T1000 (cell line): ENCODE measurements at places on chromosomes 4 and X.
A peak's percentile ranks its signal among the peaks of the same experiment; 100 is the strongest.

DNA sequence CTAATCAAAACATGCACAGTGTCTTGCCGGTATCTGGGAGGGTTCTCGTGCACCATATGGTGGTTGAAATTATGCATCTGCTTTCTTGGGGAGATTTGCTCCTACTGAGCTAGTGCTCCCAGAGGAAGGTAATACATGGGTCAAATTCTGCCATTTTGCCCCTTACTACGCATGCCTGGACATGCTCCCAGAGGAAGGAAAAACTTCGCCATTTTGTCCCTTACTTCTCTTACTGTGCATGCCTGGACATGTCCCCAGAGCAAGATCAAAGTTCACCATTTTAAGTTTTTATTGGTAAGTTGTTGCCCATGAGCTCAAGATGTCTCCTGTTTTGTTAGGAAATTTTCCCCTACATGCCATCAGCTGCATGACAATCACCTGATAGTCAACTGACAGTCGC is 252.1 kb upstream of the KLHL4 start:
- DNase-seq, result no peak

DNA sequence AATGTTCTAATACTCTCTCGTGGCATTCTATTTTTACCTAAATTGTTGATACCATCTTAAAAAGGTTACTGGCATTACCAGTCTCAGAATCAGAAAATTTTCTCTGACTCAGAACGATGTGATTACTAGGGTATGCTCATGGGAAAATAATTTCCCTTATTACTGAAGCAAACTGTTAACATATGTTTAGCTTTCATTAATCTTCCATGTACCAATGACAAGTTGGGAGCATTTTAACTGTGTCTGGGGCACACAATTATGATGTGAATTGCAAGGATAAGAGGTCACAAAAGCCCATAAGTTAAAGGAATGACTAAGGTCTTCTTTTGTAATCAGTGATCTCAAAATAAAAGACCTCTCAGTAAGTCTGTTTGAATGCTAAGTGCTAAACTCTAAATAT is 1254.6 kb downstream of the PCDH18 start:
- no peak for DNase-seq

DNA sequence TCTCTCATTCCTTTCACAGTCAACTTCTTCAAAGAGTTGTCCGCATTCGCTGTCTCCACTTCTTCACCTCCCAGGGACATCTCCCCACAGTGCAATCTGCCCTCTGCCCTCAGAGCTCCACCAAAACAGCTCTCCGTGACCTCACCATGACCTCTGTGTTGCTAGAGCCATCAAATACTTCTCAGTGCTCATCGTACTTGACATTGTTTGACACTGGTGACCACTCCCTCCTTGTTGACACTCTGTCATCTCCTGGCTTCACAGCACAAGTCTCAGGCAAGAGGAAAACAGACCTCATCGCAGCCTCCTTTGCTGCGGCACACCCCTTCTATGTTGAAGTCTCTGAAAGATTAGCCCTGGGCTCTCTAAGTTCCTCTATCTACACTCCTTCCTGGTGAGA is 90.5 kb upstream of the CCDC160 start:
- DNase-seq, result no peak

DNA sequence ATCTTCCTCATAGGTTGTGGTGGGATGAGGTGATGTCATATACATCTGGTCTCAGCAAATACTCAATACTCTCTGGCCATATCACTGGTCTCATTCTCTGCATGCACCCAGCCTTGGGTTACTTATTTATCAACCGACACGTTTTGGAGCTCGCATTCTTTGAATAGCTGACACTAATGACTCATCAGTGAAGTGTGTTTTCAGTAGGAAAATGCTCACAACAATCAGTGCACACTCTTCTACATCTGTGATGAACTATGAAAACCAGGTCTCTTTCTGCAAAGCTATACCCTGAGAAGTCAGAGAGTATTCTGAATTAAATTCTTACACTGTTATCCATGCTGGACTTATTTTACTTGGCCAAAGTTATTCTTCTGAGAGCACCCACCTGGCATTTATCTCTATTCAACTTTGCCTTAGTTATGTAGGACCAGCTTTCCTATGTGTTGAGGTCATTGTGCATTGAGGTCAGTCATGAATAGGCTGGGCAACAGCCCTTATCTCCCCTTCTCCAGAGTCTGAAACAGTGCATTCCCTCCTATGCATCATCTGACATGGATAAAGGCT is 58.7 kb upstream of the DHX15 start:
- DNase-seq, result peak; percentile 20

- no peak for DNase-seq
Measured at GRCh38 chrX:122622795-122623194, 561.3 kb upstream of the GRIA3 start.
